Fibroblast of skin of left quadriceps (primary cell): ENCODE measurements at places on chromosomes 6 and 20.

GRCh38 chr20:31691646-31692275 lies 30.9 kb downstream of the BCL2L1 start:
- DNase-seq: peak; percentile 66

DNA sequence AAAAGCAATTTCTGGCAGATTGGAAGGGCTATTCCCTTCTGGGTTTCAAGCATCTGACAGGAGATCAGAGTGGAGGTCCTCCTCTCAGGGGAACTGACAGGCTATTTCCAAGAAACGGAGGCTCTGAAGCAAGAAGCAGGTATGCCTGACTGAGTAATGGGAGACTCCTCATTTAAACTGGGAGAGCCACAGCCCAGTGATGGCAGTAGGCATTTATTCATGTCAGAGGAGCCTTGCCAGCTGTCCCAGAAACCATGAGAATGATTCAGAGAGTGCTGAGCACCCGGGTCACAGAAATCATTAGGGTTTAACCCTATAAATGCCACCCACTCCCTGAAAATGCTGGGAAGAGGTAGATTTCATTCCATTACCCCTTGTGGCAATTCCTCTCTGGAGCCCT lies 247.5 kb upstream of the RNF217 start:
- DNase-seq: no peak

- no peak for DNase-seq
These were observed 68.8 kb upstream of the BMP2 start for GRCh38 chr20:6698723-6699122.

DNA sequence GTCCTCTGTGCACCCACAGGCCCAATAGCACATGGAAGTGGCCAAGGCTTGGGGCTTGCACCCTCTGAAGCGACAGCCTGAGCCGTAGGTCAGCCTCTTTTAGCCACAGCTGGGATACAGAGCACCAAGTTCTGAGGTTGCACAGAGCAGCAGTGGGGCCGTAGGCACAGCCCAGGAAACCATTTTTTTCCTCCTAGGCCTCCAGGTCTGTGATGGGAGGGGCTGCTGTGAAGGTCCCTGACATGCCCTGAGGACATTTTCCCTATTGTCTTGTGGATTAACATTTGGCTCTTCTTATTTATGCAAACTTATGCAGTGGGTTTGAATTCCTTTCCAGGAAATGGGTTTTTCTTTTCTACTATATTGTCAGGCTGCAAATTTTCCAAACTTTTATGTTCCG lies 878.7 kb upstream of the MAN1A1 start:
- no peak for DNase-seq

DNA sequence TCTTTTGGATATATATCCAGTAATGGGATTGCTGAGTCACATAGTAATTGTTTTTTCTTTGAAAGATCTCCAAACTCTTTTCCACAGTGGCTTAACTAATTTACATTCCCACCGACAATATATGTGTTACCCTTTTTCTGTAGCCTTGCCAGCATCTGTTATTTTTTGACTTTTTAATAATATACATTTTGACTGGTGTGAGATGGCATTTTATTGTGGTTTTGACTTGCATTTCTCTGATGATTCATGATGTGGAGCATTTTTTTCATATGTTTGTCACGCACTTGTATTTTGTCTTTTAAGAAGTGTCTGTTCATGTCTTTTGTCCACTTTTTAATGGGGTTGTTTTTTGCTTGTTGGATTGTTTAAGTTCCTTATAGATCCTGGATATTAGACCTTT lies 58.9 kb upstream of the OPRM1 start:
- no peak for DNase-seq

- DNase-seq: no peak
These were observed 276.5 kb upstream of the TCF21 start for GRCh38 chr6:133612459-133612858.

DNA sequence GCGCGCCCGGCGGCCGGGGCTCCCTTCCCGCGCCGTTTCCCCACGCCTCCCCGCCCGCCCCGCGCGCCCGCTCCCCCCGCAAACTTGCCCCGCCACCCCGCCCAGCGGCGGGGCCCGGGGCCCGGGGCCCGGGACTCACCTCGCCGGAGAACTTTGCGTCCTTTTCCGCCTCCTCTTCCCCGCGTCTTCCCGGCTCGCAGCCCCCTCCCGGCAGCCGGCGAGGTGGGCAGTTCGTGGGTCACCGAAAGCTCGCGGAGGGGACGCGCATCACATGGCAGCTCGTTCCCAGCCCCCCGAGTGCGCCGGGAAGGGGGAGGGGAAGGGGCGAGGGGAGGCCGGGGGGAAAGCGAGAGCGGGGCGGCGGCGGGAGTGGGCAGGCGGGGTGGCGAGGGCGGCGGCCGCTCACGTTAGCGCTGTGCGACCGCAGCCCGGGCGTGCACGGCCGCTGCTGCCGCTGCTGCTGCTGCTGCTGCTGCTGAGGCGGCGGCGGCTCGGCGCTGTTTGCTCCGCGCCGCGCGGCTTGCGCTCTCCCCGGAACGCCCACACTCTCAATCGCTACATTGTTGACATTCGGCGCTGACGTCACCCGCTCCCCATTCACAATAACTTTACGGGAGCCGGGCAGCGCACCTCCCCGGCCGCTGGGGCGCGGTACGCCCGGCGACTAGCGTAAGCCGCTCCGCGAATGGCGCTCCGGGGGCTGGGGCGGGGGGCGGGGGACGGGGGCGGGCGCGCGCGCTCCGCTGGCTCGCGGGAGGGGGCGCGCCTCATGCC lies at the start of gene BACH2:
Gene BACH2 (minus strand): TSS at position 503 of the 774 bp plus-strand sequence. CDS start 287,999 bp downstream, outside the sequence.
- peak; percentile 73 for DNase-seq

GRCh38 chr6:137202078-137202477 lies 17.1 kb downstream of the IFNGR1 start:
- DNase-seq: no peak

GRCh38 chr20:45153147-45153546 lies 21.6 kb upstream of the PI3 start:
- DNase-seq: no peak

DNA sequence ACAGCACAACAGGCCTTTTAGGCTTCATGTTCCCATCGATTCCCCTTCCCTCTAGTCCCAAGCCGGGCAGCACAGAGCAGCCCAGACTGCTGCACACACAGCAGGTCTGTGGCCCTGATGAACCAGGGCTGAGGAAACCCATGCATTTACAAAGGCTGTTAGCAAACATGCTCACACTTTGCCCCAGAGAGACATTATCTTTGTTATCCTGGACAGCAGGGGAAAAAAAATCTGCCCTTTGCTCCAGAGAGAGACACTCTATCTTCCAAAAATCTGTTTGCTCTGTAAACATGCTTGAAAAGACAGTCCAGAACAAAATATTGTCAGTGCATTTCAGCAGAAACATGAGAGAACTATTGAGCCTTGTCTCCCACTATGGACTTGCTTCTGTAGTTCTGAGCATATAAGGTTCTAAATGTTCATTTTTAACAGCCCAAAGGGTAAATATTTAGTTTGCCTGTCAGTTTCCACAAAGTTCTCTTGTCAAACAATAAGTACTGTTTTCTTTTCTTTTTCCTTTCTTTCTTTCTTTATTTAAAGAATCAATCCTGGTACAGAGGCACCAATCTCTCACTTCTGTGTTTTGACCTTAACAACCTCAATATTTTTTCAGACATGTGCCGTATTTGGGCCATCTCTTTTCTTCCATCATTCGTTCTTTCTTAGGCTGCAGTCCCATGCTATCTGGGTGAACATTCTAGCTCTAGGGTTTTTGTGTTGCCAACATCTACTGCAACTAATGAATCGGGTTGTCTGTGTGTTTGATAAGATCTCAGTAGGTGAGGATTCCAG lies 468.0 kb downstream of the EPM2A start:
- no peak for DNase-seq

DNA sequence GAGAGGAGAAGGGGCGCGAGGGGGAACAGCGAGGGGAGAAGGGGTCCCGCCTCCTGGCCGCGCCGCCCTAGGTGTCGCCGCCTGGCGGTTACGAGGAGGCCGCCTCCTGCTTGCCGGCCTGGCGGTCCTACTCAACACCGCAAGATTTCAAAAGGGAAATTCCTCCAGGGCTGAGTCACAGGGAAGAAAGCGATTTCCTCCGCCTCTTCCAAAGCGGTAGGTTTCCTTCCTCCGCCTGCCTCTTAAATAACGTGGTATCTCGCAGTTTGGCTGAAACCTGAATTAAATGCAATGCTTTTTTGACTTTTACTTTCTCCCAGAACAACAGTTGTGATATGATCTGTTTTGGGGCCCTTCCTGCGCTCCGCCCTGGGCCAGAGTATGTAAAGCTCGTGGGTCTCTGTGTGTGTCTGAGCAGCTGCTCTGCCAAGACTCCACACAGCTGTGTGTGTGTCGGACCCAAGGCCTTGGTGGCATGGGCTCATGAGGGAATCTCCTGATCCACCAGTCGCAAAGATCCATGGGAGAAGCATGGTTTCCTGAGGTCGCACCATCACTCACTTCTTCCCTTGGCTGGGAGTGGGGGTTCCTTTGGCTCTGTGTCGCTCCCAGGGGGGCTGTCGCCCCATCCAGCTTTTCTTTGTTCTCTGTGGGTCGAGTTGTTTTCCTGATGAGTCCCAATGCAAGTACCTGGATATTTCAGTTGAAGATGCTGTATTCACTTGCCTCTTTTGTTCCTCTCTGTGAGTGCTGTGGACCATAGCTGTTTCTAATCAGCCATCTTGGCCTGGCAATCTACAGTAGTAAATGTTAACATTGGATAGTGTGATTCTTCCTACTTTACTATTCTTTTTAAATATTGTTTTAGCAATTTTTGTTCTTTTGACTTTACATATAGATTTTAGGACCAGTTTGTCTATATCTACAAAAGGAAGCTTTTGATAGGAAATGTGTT lies 31.6 kb upstream of the NOTCH4 start:
- DNase-seq: peak; percentile 91

DNA sequence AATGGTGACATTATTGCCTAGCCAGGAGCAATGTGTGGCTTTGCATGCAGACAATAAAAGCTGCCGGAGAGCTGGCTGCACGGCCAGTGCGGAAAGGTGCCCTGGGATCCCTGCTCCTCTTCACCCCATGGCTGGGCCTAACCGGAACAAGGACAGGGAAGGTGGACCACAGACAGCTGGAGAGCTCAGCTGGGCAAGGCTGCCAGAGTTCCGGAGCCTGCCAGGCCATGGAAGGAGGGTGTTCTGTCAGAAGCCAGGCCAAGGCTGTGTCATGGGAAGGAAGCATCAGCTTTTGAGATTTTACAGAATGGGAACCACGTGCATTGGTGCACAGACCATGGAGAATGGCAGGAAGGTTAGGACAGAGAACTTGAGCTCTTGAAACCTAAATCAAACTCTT lies 25.0 kb downstream of the MAP1LC3A start:
- no peak for DNase-seq

- no peak for DNase-seq
These were observed 61.5 kb downstream of the OGFRL1 start for GRCh38 chr6:71349976-71350615.

DNA sequence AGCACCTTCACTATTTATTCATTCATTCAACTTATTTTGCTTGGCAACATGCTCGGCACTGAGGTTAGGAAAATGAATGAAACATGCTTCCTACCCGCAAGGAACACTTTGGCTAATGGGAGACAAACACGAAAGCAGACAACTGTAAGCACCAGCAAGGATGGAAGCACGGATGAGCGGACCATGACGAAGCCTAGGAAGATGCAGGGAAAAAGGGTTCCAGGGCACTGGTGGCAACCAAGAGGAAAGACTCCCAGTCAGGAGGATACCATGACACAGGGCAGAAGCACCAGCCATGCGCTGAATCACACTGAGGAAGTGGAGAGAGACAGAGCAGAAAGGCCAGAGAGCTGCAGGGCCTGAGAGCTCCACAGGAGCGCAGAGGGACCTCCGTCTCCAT lies 9.8 kb downstream of the PDE10A start:
- DNase-seq: no peak

DNA sequence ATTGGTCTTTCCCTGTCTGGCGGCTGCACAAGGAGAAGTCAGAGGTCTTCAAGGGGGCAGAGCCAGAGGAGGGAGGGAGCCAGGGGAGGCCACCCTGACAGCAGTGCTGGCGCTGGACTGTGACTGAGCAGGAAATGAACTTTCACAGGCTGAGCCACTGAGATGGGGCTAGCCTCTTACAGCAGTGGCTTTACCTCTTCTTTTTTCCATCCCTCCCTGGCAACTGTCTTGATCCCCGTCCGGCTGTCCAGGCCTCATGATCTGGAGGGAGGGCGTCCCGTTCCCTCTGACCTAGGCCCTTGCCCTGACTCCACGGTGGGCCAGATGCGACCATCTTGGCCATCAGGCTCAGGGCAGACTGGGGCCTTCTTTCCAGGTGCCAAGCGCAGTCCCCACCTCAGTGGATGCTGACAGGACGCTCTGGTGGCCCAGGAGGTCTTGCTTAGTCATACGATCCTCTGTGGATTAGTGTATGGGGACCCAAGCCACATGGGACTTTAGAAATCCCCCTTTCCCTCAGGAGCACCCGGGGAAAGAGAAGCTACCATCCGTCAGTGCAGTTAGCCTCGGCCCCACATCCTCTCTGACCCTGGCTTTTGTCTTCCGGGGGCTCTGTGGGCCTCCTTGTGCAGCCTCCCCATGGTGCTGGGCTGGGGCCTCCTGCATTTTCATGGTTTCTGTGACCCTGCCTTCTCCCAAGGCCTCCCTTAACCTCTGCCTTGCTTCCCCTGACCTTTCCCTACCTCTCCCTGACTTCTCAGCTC lies 57.4 kb upstream of the CCDC167 start:
- DNase-seq: no peak

- no peak for DNase-seq
These were observed 163.4 kb downstream of the INSM1 start for GRCh38 chr20:20531283-20531682.

DNA sequence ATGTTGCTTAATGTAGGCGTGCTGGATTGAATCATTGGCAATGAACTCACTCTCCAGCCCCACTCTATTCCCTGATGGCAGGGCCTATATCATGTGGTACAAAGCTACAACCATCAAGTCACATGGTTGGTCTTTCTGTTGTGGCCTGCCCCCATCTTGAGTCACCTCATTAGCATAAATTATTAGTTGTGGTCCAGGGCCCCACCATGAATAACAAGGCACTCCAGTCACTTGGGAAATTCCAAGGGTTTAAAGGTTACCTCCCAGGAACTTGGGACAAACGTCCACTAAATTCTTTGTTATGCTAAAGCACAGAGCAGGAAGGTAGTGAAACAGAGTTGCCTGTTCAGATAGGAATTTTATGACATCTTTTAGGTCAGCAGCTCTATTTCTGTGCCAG lies 193.7 kb downstream of the SLC35F1 start:
- DNase-seq: no peak

DNA sequence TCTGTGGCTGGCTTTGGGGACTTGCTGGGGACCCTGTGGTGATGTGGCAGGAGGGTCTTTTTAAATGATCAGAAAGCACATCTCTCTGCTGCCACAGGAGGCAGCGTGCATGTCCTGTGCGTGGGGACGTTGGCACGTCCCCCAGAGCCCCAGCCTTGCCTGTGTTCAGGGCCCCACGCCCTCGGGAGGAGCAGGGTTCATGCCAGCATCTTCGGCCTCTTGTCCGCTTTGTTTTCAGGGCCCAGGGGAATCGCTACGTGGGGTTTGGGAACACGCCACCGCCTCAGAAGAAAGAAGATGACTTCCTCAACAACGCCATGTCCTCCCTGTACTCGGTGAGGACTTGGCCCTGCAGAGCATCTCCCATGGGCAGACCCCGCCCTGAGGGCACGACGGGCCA lies 6.0 kb downstream of the ARFGAP1 start:
- no peak for DNase-seq

- no peak for DNase-seq
These were observed 364.4 kb downstream of the CD109 start for GRCh38 chr6:74060354-74060753.

- DNase-seq: no peak
These were observed 80.0 kb upstream of the RPS6KA2 start for GRCh38 chr6:166707045-166707444.
